Activated naive CD4-positive, alpha-beta T cell treated with anti-CD3 and anti-CD28 coated beads for 36 hours (primary cell): ENCODE measurements at places on chromosomes 7 and 10.

DNA sequence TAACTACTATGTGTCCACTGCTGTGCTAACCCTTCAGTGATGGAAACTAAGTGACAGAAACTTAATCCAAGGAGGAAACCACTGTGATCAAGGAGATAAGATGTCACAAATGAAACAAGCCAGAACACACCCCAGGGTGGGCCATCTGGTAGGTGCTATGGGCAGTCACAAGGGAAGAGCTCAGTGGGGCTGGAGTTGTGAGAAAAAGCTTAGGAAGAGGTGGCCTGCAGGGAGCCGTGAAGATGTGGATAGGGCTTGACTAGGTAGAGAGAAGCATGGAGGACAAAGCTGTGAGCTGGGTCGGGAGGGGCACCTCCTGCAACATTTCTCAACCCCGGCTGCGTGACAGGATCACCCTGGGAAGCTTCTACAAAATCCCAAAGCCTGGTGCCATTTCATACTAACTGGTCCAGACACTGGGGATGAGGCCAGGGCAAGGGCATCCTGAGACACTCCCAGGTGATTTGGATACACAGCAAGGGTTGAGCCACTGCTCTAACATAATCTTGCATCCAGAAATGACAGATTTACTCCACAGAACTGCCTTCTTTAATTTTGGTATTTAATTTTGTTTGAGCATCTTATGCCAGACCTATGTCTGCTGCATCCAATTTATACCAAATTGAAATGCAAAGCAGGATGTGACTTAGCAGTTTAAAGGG, 69.3 kb downstream of the OSBPL3 start:
- DNase-seq = no peak

GRCh38 chr7:4879396-4880081, 4.0 kb downstream of the RADIL start:
- no peak for DNase-seq

- DNase-seq = no peak
Observed at GRCh38 chr10:7955446-7955845, 99.0 kb upstream of the GATA3 start.

DNA sequence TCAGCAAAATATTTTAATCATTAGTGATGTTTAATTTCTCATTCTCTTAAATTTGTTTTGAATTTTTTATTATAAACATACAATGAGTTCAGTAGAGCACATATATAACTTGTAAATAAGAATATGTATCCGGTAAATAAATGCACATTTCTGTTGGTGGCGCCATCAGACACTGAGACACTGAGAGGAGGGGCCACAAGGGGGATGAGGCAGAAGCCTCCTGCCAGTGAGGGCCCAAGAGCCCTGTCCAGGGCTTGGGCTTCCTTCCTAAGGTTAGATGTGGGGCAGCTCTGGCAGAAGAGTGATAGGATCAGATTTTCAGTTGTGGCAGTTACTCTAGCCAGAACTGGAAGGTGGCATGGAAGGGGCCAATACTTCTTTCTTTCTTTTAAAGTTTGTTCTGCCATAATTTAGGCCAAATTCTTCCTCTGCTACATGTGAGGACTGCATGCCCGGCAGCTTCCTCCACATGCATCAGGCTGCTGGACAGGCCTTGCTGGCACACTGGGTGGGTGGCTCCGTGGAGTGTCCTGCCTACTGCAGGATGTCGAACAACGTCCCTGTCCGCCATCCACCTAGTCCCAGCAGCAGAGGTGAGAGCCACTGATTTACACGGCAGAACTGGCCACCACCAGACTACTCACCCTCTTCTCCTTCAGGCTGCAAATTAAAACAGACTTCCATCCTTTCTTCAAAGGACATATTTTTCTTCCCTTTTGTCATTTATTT, 13.2 kb downstream of the PTPRN2 start:
- DNase-seq = no peak

DNA sequence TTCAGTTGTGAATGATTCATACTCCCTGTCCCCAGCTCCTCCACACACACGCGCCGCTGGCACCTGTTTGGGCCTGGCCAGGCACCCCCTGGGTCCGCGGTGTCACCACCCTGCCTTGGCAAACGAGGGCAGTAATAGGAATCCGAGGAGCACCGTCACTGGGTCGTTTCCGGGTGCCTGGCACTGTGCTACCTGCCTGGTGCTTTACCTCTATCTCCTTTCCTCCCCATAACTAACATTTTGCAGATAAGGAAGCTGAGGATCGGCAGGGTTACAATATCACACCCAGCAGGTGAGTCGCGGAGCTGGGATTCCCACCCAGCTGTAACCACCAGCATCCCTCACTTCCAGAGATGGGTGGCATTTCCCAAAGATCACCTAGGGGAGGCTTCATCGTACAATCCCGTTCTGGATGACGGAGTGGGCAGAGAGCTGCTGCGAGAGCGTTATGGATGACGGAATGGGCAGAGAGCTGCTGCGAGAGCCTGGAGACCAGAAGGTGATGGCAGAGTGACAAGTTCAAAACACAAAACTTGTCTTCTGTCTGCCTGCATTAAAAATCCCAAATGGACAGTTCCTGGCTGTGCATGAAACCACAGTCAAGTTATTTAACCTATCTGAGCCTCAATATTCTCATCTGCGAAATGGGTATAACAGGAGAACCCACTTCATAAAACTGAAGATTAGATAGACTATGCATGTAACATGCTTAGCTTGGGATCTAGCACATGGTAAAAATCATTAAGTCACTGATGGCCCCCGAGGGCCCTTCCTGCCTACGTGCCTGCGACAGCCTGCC, 1.1 kb upstream of the HSPA12A start:
- no peak for DNase-seq

DNA sequence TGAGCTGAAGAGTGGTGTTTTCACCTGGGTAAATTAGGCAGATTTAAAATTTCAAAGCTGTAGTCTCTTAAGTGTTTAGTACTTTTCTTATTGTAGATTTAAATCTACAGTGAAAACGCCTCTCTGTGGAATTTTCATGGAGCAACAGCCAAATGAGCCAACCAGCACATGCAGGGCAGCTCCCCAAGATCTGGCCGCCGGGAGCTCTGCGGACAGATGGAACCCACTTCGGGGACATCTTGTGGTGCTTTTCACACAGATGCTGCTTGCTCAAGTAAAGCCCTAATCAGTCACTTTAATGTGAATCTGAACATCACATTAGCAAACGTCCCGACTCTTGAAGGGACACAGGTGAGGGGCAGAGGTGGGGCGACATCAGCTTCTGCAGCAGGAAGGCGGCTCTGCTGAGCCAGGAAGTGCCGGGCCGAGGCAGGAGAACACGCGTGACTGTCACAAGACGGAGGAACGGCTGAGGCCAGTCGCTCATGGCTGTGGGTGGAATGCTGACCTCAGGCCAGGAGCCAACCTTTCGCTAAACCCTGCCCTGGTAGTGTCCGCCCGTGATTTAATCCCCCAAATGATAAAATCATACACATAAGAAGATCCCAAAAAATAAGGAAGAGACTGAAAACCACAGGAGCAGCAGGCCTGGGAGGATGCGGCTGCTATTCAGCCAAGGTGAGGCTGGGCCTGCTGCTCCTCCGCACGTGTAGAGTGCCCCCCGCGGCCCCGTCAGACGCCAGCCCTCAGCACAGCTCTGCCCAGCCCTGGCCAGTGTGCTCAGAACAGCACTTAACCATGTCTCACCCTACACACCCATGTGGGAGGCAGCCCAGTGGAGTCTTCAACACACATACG, 256.8 kb downstream of the ZMYND11 start:
- no peak for DNase-seq

GRCh38 chr10:133251388-133252222, 13.9 kb downstream of the VENTX start:
- DNase-seq = no peak

GRCh38 chr10:43035800-43036199, 41.1 kb upstream of the RET start:
- no peak for DNase-seq

GRCh38 chr7:94530109-94530508, 20.5 kb downstream of the CASD1 start:
- no peak for DNase-seq

DNA sequence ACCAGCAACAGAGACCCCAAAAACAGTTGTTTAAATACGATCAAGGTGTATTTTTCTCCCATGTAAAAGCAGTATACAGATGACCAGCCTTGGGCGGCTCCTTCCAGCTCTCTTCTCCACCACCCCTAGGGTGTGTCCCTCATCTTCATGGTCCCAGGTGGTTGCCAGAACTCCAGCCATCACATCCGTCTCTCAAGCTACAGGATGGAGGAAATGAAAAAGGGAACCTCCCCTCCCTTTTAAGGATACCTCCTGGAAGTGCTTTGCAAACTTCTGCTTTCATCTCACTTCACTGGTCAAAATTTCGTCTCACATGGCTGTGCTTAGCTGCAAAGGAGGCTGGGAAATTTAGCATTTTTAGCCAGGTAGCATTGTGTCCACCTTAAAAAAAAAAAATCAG, 59.3 kb downstream of the C10orf105 start:
- DNase-seq = no peak

- no peak for DNase-seq
Observed at GRCh38 chr10:121527690-121528089, 70.6 kb downstream of the FGFR2 start.

GRCh38 chr7:105776068-105776790, 100.2 kb downstream of the ATXN7L1 start:
- DNase-seq = no peak
